Right lobe of liver (tissue), 6 donors: ENCODE measurements at places on chromosomes 3 and 15.

GRCh38 chr3:152770296-152770695 is 64.6 kb upstream of the P2RY1 start:
- no peak for DNase-seq

GRCh38 chr3:187319699-187320302 is 28.3 kb upstream of the MASP1 start:
- peak; percentile 57 for DNase-seq

DNA sequence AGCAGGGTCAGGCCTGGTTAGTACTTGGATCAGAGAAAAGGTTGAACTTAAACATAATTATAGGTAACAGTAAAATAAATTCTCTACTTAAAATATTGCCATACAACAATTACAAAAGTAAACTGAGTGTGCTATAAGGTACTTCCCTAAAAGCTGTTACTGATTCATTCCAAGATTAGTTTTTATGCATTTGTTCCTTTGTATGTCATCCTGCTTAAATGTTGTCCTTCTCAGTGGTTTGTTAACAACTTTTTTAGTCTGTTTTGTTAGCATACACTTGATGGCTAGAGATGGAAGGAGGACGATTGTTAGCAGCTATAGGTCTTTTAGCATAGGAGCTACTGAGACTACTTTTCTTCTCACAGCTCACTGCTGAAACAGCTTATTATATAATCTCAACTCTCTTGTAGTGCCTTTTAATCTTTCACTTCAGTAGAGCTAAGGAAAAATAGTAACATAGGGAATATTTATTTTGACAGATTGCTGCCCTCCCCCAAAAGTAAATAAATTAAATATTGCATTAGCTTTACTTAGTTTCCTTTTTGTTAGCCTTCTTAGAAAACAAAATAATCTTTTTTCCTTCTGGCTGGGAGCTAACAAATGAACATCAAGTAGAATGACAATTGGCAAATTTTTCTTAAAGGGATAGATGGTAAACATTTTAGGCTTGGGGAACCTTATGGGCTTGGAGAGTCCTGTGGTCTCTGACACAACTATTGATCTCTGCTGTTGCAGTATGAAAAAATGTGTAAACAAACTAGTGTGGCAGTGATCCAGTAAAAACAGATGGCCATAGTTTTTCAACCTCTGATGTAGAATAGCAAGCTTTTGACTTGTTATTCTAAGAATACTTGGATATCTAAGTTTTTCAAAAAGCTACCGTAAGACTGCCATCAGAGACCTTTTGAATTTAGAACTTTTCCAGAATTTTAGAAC is 39.5 kb downstream of the USP8 start:
- no peak for DNase-seq

GRCh38 chr3:124653071-124653796 is 77.0 kb upstream of the UMPS start:
- DNase-seq = no peak

DNA sequence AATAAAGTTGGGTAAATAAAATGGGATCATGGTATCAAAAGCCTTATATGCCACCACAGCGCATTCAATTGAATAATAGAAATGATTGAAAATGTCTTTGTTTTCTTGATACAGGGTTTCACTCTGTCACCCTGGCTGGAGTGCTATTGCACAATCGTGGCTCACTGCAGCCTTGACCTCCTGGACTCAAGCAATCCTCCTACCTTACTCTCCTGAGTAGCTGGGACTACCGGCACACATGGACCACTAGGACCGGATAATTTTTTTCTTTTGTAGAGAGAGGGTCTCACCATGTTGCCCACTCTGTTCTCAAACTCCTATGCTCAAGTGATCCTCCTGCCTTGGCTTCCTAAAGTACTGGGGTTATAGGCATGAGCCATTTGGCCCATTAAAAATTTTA is 33.8 kb upstream of the BBX start:
- peak; percentile 77 for DNase-seq

DNA sequence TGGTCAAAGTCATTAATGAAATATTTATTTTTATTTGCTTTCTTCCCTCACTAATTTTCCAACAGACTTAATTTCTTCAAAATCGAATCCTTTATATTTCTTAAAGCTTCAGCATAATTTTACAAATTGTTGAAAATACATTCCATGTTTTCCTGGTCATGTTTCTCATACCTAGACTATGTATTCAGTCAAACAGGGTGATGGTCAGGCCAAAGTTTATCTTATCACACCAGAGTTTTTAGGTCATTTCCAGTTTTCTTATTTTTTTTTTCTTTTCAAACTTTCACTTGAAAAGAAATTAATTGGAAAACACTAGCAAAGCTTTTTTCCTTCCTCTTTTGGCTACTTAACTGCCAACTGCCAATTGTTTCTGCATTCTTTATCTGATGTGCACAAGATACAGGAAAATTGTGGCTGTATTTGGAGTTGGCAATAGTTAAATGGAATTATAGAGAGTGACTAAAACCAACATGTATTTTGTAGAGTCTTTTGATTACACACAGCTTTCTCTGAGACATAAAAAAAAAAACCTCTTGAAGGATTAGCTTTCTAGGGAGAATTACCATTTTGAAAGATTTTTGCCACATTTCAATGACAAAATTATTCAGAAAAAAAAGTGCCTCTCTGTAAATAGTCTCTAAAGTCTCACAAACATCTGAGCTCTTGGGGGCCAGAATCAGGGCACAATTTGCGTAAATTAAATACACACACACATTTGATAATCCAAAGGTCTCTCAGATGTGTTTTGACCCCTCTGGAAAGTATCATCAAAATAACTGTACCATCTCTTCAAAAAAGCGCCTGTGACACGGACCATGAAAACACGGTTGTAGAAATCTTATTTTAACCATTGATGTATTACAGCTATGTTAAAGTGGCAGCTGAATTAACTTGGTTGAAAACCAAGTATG is 603.2 kb upstream of the KCNMB2 start:
- DNase-seq = no peak

- no peak for DNase-seq
Measured at GRCh38 chr3:124345845-124346244, 353.9 kb upstream of the ROPN1 start.

- DNase-seq = no peak
Measured at GRCh38 chr15:78727561-78727960, 83.7 kb downstream of the ADAMTS7 start.

DNA sequence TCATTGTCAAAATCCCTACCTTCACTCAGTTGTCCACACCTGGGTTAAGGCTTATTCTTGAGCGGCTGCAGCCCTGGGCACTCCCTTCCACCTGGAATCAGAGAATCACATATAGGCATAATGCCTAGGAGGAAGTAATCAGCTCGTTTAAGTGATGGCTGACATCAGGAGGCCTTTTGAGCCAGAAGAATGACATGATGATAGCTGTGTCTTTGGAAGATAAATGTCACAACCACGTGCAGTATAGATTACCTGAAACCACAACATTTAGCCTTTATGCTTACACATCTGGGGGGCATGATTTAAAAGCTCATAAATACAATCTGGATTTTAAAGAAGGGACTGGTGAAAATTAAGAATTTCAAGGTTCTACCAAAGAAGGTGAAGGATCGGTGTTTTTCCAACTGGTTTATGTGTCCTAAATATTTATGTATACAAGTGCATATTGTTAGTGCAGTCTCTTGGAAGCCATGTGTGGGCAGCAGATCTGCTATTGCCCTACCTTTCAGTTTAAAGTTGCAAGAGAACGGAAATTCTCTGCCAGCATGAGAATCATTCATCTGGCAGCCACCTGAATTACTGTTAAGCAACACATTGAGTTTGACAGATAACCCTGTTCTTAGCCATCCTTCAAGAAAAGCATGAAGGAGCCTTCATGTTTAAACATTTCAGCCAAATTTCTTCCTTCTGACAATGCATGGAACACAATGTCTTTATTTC is 163.4 kb upstream of the NR2E3 start:
- no peak for DNase-seq

DNA sequence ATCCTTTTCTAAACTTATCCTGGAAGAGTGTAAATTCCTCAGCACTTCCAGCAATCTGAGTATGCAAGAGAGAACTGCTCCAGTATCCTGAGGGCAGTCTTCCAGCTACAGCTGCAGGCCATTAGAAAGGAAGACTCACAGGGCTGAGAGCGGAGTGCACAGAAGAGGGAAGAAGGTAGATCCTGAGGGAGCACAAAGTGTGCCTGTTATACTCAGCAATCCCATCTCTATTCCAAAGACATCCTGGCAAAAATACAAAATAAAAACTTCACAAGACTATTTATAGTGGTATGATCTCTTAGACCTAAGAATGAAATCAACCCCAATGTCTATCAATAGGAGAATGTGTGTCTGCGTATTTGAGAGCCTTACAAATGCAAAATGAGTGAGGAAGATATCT is 292.0 kb downstream of the ZIC1 start:
- no peak for DNase-seq
